HFFc6 (cell line): ENCODE measurements at places on chromosomes 1 and 21. TPM values are rescaled to one million over a fixed set of nuclear protein-coding genes. Genes with fewer than 3 reads are reported as not detected.

DNA sequence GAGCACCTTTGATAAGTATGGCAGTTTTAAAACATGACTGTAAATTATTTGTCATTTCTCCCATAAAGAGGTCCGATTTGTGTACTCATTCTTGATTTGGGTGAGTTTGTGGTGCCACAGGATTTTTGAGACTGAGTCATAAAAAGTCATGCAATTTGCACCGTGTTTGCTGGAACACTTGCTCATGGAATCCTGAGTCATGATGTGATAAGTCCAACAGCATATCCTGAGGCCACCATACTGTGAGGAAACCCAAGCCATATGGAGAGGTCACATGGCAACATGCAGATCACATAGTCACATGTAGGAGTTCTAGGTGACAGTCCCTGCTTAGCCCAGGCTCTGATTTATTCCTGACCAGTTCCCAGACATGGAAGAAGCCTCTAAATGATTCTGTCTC is 40.8 kb upstream of the PRRX1 start:
- peak; percentile 96 for DNase-seq

Gene PLA2G2F
- not detected in 3 replicates for total RNA-seq

DNA sequence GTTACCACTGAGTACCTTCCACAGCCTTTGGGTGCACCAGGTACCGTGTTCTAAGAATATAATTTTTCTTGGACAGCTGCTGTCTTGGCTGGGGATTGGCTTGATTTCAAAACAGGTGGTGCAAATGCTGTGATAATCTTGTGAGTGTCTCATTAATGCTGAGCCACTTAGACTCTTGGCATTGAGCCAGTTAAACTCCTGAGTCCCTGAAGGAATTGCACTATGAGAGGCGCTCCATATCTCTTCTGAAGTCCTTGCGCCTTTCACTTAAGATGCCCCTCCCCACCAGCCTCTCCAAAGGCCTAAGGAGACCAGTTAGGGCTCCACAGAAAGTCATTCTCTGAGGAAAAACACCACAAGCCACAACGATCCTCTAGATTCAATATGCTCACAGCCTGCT is 51.0 kb downstream of the BACH1 start:
- no peak for DNase-seq

Gene LCE3D
- total RNA-seq: not detected in 3 replicates

GRCh38 chr1:9538669-9539164 is 548 bp upstream of the SLC25A33 start:
- no peak for DNase-seq
